ENCODE measurements at places on chromosomes 6 and 20.
A peak's percentile ranks its signal among the peaks of the same experiment; 100 is the strongest.

DNA sequence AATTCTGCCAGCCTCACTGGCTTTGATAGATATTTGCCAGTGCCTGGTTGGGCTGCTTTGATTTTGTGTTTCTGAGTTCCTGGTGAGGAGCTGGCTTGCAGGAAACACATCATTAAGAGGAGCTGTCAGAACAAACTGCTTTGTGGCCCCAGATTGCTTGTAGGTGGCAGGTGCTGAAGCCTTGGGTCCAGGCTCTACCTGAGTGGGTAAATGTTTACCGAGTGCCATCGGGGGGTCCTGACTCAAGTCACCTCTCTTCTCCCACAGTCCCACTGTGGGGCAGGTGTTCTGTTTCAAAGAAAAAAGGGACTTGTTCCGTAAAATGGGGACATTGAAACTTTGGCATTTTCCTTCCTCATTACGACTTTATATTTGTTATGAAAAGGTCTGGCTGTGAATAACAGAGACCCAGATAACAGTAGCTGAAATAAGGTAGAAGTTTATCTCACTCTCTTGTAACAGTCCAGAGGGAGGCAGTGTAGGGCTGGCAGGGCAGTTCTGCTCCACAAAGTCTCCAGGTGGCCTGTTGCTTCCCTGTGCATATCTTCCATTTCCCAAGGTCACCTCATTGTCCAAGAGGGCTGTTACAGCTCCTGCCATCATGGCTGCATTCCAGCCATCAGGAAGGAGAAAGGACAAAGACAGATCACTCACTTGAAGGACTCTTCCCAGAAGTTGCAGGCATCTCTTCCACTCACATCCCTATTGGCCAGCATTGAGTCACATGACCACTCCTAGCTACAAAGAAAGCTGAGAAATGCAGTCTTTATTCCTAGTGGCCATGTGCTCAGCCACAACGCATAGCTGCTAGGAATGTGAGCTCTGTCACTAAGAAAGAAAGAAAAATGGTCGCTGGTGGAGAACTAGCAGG is 149.9 kb upstream of the KCNG1 start:
- no peak for DNase-seq

DNA sequence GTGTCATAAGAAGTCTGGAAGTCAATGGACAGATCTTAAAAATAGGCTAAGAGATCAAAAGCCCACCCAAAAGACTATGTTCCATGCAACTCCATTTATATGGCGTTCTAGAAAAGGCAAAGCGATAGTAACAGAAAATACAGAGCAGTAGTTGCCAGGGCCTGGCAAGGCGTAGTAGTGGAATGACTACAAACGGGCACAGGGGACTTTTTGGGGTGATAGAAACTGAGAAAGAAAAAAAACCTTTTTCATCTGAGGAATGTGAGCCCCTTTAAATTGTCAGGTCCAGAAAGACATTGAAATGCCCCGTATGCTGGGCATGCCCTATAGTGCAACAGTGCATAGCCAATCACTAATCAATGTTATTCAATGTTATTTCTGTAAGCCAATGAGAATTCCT is 47.2 kb upstream of the FAM50B start:
- no peak for DNase-seq

DNA sequence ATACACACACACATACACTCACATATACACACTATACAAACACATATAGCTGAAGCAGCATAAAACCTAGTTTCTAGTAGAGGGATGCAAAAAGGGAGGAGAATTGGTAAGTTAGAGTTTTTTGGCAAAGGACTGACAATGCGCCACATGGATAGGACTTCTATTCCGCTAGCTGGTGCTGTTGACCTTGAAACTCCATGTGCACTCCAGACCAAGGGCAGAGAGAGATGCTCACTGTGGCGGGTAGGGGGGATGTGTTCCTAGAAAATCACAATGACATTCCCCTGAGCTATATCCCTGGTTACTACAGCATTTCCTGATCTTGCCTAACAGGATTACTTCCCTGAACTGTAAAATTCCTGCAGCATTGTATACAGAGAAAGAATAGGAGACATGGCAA is 19.2 kb downstream of the MICA start:
- DNase-seq: no peak

DNA sequence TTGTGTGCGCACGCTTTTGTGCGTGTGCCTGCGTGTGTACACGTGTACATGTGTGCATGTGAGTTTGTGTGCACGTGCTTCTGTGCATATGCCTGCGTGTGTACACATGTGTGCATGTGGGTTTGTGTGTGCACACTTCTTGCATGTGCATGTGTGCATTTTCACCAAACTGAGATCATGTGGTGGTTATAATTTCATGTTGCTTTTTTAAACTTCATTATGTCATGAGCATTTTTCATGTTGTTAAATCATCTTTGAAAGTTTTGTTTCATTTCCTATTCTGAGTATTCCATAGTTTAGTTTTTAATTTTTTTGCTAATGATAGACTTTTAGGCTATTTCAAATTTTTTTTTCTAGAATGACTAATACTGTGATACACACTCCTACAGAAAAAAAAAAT is 6.4 kb upstream of the CST3 start:
- no peak for DNase-seq

GRCh38 chr20:44465001-44465560 is 10.6 kb upstream of the TTPAL start:
- DNase-seq: no peak

DNA sequence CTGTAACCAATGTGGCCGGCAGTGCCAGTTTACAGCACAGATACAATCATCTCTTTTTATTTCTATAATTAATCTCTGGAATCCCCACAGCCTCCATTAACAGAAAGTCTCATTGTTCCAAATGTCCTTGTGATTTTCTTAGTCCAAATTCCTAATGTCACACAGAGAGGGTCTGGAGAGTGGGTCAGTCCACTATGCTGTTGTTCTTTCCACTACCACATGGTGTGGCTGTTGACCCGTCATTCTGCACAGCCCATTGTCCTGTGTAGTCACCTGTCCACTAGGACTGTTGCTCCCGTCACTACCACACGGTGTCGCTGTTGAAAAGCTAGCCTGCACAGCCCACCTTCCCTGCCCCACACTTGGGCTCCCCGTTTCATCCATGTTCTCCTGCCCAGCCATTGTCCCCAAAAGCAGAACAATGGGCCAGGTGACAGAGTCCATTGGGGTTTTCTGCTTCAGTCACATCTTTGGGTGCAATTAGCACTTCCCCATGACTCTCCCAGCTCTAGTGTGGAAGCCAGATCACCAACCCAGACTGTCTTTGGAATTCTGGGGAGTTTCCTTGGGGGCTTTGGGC is 8.6 kb upstream of the LBP start:
- DNase-seq: peak; percentile 57

GRCh38 chr20:21167261-21167660 is 41.4 kb downstream of the KIZ start:
- no peak for DNase-seq

GRCh38 chr6:42375007-42375635 is 76.6 kb downstream of the TRERF1 start:
- DNase-seq: no peak

DNA sequence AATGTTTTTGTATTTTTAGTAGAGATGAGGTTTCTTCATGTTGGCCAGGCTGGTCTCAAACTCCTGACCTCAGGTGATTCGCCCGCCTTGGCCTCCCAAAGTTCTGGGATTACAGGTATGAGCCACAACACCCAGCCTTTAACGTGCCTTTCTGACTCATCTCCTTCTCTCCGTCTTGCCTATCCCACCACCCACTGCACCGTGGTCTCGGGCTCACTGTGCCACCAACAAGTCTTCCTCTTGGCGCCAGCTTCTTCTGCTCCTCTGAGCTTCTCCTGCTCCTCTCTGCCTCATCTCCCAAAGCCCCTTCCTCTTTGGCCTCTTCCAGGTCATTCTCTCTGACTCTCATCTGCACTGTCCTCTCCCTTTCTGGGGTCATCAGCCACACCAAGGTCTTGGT is 41.0 kb downstream of the TMEM242 start:
- DNase-seq: peak; percentile 30

- DNase-seq: no peak
These were observed 94.4 kb upstream of the BMP2 start for GRCh38 chr20:6673071-6673470.

GRCh38 chr6:39369987-39370386 is 47.5 kb upstream of the KCNK16 start:
- DNase-seq: no peak

DNA sequence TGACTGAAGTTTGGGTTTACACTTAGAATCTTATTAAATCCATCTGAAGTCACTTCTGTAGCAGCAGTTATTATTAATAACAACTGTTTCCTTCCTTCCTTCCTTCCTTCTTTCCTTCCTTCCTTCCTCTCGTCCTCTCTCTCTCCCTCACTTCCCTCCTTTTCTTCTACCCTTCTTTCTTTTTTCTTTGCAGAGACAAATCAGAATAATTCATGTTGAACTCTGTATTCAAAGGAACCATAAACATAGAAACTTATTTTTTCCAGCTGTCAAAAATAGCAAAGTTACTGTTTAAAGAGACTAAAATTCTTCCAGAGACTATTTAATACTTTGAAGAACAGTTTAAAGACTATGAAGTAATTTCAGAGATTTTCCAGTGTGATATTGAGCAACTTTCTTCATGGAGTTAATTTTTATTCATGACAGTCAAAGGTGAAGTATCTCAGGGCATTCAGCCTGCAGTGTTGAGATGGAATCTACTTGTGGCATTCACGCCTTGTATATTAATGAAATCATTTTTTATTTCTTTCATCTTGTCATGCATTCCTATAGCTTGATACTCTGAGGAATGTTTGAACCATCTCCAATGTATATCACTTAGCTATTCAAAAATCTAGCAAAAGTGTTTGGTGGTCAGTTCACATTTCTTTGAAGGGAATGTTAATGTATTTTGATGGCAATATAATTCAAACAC is 109.7 kb downstream of the BCAS1 start:
- no peak for DNase-seq

- no peak for DNase-seq
These were observed 142.8 kb upstream of the AKAP12 start for GRCh38 chr6:151096691-151097606.

DNA sequence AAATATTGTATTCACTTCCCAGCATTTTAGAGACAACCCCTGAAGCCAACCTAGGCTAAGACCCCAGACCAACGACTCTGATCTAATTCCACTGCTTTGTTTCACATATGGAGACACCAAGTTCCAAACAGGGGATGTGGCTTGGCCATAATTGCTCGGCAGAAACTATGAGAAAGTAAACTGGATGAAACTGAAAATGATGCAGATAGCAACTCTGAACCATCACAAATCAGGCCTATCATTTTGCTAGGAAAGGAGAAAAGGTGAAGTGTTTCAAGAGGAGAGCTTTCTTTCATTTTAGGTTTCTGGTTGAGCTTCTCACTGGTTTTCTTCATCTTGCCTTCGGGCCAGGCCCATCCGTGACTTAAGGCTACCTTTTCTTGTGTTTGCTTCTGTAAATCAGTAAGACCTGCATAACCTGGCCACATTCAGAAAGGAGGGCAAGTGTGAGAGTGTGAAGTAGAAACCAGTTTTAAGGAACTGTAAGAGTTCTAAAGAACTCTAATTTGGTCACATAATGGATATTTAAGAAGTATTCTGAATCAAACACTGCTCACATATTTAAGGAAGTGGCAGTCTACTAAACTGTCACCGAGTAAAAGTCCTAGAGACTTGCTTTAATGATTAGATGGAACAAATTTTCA is 105.8 kb downstream of the BACH2 start:
- DNase-seq: no peak

- DNase-seq: no peak
These were observed 250.9 kb downstream of the UTRN start for GRCh38 chr6:144536079-144536478.

- no peak for DNase-seq
These were observed 3.6 kb downstream of the PGC start for GRCh38 chr6:41743406-41744235.

GRCh38 chr6:66128656-66129055 is 421.6 kb upstream of the EYS start:
- DNase-seq: no peak

- no peak for DNase-seq
These were observed 8.5 kb downstream of the JARID2 start for GRCh38 chr6:15254070-15254975.

DNA sequence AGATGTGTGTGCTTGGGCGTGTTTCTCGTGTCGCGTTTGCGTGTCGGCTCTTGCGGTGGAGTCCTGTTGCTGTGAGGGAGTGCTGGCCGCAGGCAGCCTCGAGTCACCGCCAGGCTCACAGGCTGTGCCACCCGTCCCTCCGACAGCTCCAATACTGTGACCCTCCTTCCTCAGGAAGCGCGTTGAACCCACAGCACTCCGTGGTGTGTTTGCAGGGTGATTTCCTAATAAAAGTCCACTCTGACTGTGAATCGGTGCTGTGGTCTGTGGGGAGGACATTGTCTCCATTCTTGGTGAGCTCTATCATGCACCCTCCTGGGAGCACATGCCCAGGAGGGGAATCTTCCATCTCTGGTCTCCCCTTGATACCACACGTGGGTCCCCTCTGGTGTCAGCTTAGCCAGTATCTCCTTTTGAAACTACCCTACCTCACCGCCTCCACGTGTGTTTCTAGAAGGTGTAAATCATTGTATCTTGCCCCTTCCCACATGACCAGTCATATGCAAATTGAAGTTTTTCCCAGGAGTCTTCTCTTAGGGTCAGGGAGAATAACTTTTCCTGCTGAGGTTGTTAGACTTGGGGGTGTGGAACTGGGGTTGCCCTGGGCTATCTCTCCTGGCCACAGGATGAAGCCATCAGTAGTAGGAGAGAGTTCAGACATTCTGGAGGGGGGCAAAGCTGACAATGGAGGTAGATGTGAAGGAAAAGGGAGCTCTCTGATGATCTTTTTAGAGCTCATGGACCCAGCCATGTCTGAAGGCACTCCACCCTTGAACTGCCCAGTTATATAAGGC is 13.3 kb upstream of the PCMTD2 start:
- no peak for DNase-seq

- peak; percentile 30 for DNase-seq
These were observed 58.2 kb upstream of the IL20RA start for GRCh38 chr6:137102851-137103492.

- no peak for DNase-seq
These were observed 661.3 kb downstream of the BCKDHB start for GRCh38 chr6:80767808-80768207.

GRCh38 chr20:20085071-20085470 is 32.7 kb downstream of the CFAP61 start:
- no peak for DNase-seq

DNA sequence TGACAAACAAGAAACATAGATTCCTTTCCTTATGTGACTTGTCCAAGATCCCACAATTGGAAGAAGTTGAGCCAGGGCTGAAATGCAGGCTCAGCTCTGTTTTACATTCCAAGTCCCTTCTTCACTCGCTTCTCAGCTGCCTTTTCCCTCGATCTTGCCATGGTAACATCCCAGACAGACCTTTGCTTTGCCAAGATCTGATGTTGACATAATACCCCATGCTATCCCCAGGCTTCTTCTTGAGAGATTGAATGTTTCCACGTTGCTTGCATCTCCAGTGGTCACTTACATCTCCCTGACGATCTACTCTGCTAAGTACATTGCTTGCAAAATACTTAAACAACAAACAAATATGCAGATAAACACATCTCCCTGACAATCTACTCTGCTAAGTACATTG is 63.5 kb downstream of the TBXT start:
- DNase-seq: no peak

DNA sequence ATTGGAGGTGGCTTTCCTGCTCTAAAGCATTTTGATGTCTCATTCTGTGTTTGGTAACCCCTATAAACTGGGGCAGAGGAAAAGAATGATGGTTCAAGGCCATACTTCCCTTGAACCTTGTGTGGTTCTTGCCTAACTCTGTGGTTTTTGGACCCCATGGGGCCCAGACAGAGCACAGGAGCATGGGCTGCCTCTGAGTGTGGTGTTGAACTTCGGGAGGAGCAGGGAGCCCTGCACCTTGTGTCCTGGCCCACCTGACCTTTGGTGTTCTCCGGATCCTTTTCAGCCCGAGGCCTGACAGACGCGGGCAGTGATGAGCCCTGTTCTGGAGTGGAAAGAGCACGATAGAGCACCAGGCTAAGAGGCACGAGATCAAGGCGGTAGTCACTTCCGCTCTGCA is 18.8 kb downstream of the TMEM74B start:
- DNase-seq: no peak
